ENCODE measurements at places on chromosomes 1 and 21.

- no peak for DNase-seq
Observed at GRCh38 chr21:31846690-31847089, 26.1 kb upstream of the HUNK start.

DNA sequence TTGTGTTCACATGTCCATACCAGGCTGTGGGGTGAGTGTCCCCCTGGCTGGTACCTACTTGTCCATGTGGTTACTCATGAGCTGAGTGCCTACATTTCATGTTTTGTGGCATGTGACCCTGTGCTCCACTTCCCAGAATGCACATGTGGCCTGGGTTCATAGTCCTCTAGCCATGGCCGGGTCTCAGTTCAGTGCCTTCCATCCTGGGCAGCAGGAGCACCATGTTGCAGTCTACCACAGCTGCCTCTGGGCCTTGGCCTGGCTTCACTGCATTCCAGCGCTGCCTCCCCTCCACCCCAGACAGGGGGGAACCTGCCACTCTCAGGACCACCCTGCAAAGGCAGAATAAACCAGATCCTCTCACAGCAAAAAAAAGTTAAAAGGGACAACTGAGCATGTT is 5.5 kb downstream of the CEPT1 start:
- DNase-seq, result no peak

DNA sequence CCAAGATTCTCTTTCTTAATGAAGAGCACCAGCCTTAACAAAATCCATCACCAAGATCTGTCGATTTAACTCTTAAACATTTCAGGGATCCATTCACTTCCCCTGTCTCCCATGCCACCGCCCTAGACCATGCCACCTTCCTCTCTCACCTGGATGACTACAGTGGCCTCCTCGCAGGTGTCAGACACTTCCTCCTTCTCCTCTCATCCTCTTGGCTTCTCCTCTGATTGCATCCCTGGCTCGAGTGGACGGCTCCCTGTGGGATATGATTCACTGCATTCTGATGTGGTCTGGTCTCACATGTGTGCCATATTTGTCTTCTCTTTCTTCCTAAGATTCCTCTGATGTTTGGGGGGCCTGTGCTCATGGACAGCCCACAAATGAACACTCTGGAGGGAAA is 66.4 kb upstream of the KLHDC7A start:
- no peak for DNase-seq

GRCh38 chr1:185727726-185728125 is 6.5 kb upstream of the HMCN1 start:
- no peak for DNase-seq

GRCh38 chr1:208520438-208521099 is 276.4 kb upstream of the PLXNA2 start:
- DNase-seq, result no peak

DNA sequence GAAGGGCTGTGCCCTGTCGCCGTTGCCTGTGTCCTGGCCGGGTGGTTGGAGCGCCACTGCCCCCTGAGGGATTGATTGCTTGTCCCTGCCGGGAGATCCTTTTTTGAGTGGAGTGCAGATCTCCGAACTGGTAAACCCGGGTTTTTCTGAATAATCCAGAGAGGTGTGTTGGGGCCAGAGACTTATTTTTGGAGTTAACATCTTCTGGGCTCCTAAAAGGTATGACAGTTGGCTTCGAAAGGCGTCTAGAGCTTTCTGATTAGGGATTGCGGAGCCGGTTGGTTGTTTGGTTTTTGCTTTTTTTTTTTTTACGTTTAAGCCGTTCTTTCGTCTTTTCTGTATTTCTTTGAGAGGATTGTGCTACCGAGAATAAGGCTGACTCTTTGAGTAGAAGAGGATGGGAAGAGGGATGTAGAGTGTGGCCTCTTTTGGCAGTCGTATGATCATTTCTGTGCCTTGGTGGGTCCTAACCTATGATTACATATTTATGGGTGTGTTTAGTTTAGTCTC is 756 bp downstream of the RLF start:
- no peak for DNase-seq

DNA sequence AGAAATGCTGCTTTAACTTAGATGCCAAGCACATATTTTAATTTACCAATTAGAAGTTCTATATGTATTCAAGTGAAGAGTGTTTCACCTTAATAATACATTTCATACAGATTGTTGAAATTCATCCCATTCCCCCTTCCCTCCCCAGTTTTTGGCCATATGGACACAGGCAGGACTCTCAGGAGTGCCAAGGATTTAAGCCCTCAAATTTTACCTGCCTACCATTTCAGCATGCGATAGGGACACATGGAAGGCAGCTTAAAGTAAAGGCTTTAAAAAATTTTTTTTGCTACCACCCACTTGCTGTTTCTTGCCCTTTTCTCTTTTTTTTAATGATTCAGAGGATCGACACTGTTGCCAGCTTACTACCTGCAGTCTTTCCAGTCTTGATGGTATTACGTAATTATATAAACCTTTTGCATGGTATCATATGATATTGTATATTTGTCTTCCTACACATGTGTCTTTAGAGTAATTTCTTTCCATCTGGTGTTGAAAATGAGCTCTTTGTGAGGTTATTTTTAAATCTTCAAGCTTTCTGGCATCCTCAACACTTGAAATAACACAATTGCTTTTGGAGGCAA is 7.0 kb downstream of the EPB41 start:
- no peak for DNase-seq

DNA sequence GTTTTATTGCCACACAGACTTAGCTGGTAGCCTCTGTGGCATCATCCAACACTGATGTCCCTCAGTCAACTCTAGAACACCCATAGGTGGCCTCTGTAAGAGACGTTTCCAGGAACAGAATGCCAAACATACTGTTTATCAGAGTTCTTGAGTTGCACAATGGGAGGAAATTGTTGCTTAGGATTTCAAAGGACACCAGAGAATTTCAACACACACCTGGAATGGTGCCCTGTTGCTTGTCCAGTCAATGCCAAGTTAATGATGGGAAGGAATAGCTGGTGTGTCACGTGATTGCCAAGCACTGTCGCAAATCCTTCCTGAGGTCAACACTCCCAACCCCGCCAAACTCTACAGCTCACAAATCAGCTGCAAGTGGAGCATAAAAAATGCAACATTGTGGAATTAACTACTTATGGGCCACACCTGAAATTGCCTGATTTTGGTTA is 28.6 kb upstream of the DUSP23 start:
- no peak for DNase-seq

- no peak for DNase-seq
Observed at GRCh38 chr1:223197923-223198627, 55.0 kb upstream of the TLR5 start.

GRCh38 chr1:232613752-232614381 is 16.1 kb downstream of the SIPA1L2 start:
- DNase-seq, result no peak

DNA sequence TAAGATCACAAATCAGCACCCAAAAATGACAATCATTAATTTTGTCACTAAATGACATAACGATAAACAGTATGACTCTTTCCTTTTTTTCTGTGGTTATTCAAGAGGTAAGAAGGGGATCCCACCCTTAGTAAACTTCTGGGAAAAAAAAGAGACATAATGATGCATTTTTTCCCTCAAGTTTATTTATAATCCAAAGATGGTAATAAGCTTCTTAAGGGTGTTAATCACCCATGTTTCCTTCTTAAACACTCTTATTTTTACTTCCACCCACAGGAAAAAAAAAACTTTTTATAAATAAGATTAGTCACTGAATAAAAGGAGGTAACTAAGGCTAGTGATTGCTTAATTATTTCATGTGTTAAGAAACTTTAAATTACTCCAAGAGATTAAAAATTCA is 24.7 kb downstream of the RGS1 start:
- DNase-seq, result no peak

GRCh38 chr21:38631206-38631605 is 132.9 kb upstream of the ERG start:
- no peak for DNase-seq

DNA sequence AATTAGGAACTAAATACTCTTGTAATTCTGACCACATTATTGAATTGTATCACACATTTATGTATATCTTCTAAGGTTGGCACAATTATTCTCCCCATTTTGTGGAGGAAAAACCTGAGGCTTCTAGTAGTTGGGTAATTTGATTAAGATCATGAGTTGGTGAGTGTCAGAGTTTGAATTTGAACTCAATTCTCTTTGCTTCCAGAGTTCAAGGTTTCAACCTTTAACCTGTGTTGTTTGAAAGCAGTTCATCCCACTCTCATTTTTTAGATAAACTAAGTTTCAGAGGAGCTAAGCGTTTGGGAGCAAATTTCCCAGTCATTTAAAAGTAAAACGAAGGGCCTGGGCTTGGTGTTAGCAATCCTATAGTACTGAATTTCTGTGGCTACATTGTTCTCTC is 293.4 kb downstream of the ADGRL2 start:
- no peak for DNase-seq

DNA sequence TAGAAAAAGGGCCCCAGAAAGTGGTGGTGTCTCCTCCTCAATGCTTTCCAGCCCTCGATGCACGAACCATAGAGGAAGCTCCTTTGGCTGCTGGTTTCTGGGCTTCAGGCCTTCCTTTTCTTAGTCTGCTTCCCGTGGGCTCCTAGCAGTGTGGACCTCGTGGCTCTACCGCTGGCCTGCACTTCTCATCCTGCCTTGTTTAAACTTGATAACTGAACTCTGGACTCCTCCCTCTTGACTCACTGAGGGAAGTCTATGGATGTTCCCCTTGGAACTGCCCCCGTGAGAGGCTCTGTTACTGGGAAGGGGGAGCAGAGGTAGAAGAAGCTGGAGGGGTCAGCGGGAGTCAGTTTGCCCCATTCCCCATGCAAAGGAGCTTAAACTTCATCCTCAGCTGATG is 75.3 kb upstream of the WDR26 start:
- DNase-seq, result no peak

- no peak for DNase-seq
Observed at GRCh38 chr1:170620164-170620563, 43.8 kb upstream of the PRRX1 start.

DNA sequence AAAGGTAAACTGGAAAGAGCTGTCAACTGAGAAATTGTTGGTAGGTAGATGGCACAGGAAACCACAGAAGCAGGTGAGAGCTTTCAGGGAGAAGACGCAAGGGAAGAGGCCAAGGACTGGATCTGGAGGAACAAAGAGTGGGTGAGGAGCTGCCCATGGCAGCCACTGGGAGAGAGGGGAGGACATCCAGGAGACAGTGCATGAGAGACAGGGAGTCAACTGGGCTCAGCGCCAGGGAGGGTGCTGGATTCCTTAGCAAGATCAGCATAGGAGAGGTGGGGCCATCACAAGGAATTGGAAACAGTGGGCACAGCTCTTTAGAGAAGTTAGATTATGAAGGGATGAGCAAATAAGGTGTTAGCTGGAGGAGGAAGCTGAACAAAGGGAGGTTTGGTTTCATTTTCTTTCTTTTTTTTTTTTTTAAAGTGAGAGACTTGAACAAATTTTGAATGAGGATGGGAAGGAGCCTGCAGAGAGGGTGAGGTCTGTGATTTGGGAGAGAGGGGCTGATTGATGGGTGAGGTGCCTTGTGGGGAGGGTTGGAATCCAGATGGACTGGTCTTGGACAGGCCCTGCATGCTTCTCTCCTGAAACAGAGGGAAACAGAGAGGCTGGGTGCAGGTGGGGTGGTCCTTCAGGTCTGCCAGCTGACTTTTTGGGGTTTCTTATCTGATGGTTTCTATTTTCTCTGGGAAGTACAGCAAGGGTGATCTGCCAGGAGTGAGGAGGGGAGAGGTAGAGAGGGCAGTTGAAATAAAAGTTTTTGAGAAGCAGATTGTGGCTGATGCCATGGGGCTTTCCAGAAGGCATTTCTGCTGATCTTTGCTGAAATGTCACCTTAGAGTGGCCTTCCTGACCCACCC is 5.4 kb downstream of the CYP4B1 start:
- DNase-seq, result no peak

- DNase-seq, result no peak
Observed at GRCh38 chr21:31900121-31900895, 27.5 kb downstream of the HUNK start.

- DNase-seq, result no peak
Observed at GRCh38 chr1:210347112-210347511, 18.4 kb downstream of the HHAT start.

GRCh38 chr1:2979191-2980072 is 41.8 kb upstream of the ACTRT2 start:
- no peak for DNase-seq

- no peak for DNase-seq
Observed at GRCh38 chr1:201173736-201174135, 16.9 kb upstream of the IGFN1 start.

DNA sequence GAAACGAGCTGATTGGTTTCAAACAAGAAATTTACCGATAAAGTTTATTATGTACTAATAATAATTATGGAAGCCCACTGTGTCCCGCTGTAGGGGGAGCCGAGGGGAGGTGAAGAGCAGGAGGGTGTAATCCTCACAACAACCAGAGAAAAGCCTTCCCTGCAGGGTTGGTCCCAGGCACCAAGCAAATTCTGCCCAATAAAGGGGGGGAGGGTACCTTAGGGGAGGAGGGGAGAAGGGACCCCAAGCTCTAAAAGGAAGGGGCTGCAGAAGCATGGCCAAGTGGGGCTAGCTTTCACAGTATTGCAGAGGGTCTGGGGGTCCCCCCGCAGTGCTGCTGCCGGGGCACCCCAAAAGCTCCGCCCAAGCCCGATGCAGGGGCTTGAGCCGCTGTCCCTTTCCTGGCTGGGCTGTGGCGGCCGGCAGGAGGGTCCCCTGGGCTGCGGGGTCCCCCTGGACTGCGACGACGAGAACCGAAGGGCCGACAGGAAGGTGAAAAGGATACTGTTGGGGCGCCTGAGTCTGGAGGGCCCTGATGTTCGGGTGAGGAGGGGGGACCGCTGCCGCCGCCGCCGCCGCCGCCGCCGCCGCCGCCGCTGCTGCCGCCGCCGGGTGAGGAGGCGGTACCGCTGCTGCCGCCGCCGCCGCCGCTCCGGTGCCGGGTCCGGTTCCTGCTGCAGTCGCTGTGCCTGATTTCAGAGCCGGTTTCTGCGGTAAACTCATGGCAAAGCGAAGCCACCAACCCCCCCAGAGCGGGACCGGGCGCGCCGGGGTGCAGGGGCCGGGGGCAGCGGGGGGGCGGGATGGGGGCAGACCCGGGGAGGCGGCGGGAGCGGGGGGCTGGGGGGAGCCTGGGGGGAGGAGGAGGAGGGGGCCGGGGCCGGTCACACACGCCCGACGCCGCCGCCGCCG is 771 bp downstream of the EIF4G3 start:
- peak; percentile 61 for DNase-seq

GRCh38 chr1:167532964-167533824 is 14.9 kb upstream of the CD247 start:
- no peak for DNase-seq

- no peak for DNase-seq
Observed at GRCh38 chr1:50735443-50735842, 224.6 kb downstream of the FAF1 start.

GRCh38 chr1:1069711-1070676 is 4.1 kb downstream of the RNF223 start:
- no peak for DNase-seq

GRCh38 chr21:38256599-38257302 is at the start of gene KCNJ15:
TSS of gene KCNJ15 (plus strand) at chr21:38256991. CDS start at chr21:38299262, 42,271 bp downstream.
- DNase-seq, result no peak

DNA sequence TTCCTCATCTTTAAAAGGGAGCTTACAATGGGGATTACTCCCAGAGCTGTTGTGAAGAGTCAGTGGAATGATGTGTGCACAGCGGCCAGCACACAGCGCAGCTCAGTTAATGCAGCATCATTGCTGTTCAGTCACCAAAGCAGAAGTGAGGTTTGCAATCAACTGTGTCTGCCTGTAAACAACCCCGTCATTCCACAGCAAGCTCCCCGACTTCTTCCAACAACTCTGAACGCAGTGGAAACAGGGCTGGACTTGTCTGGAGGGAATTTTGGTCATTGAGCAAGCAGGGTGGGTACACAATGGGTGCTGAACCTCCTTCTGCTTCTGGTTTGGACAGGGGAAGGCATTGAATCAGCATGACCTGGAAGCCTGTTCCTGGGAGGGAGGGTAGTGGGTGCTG is 347.4 kb downstream of the PTPRU start:
- DNase-seq, result no peak
